Gastrocnemius medialis (tissue), 4 donors: ENCODE measurements at places on chromosomes 16 and 17. TPM values are rescaled to one million over a fixed set of nuclear protein-coding genes. Genes with fewer than 3 reads are reported as not detected.

The LRRC45 gene
- total RNA-seq: 5.0 TPM

The FGF11 gene
- 7.4 TPM for total RNA-seq

DNA sequence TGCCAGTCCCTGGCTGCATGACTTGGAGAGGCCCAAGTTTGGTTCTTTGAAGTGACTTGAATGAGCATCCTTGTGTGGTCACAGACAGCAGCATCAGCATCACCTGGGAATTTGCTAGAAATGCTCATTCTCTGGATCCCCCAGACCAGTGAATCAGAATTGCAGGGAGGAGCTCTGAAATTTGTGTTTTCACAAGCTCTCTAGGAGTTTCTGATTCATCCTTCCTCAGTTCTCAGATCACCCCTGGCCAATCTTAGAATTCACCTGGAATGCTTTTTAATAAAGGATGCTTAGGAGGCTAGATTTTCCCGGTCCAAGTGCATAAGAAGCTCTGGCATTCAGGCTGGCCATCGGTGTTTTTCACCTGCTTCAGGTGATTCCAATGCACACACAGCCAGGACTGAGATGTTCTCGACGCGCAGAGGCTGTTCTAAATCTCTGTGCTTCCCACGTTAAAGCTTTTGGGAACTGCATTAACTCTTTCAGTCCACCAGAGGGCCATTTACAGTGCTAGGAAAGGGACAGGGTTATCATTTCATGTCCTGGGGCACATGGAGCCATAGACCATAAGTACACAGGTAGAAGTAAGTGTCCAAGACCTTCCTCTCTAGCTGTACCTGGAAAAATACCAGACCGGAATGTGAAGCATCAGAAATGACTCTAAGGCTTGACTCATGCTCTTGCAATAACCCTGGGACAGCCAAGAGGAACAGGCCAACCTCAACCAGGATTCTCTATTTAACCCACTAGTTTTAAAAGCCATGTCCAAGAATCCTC, 85.7 kb upstream of the XYLT1 start:
- no peaks in the 10 kb centered on the region for H3K36me3 ChIP-seq
- DNase-seq: no peak
- H3K27me3 ChIP-seq: no peaks in the 10 kb centered on the region

DNA sequence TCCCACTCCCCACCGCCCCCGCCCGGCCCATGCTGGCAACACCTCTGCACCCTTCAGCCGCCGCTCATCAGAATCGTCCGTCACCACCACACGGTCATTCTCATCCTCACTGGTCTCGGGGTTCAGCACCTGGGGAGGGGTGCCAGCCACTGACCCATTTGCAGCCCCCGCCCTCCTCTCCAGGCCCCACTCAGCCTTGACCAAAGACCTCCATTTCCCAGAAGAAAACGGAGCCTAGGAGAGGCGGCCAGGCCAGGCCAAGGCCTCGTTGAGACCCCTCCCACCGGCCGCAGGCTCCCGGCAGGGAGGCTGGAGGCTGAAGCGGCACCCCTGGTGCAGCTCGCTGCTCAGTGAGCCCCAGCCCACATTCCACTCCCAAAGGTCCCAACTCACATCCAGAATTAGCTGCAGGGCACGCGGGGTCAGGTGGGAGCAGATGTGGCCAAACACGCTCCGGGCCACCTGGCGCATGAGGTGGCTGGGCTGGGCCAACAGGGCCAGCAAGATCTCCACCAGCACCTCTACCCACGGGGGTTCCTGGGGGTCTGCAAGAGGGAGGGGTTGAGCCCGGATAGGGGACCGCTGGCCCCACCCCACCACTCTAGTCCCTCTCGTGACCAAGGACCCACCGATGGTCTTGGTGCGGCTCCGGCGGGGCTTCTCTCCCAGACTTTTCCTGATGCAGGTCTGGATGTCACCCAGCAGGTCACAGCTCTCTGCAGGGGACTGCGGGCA, 9.8 kb downstream of the MYBBP1A start:
- DNase-seq: peak; percentile 45
- no peaks in the 10 kb centered on the region for H3K27me3 ChIP-seq
- peaks cover 18% of the 10 kb centered on the region for H3K4me1 ChIP-seq
- H3K4me3 ChIP-seq: no peak overlapping the region

- no peak overlapping the region for H3K4me3 ChIP-seq
- H3K27ac ChIP-seq: no peak overlapping the region
- no peak for DNase-seq
- H3K36me3 ChIP-seq: peaks cover 100% of the 10 kb centered on the region
- no peaks in the 10 kb centered on the region for H3K4me1 ChIP-seq
Observed at GRCh38 chr17:63798572-63799106, 24.7 kb downstream of the DDX42 start.

The LITAFD gene
- total RNA-seq: not detected

GRCh38 chr16:52052818-52053217, 494.1 kb downstream of the TOX3 start:
- no peaks in the 10 kb centered on the region for H3K36me3 ChIP-seq
- no peak overlapping the region for H3K27ac ChIP-seq
- H3K27me3 ChIP-seq: no peaks in the 10 kb centered on the region
- H3K4me1 ChIP-seq: no peaks in the 10 kb centered on the region
- no peak for DNase-seq
- no peak overlapping the region for H3K4me3 ChIP-seq

- H3K27ac ChIP-seq: no peak overlapping the region
- H3K36me3 ChIP-seq: no peaks in the 10 kb centered on the region
- no peaks in the 10 kb centered on the region for H3K27me3 ChIP-seq
- no peak overlapping the region for H3K4me3 ChIP-seq
- no peaks in the 10 kb centered on the region for H3K4me1 ChIP-seq
Observed at GRCh38 chr17:58811290-58811689, 55.6 kb downstream of the PPM1E start.

- no peaks in the 10 kb centered on the region for H3K36me3 ChIP-seq
- H3K4me3 ChIP-seq: no peak overlapping the region
- no peak overlapping the region for H3K27ac ChIP-seq
- no peaks in the 10 kb centered on the region for H3K27me3 ChIP-seq
- no peak for DNase-seq
- no peaks in the 10 kb centered on the region for H3K4me1 ChIP-seq
Observed at GRCh38 chr16:78045865-78046581, 23.7 kb downstream of the CLEC3A start.

The WNT9B gene
- total RNA-seq: not detected

The KRT222 gene
- not detected for total RNA-seq

The CES1 gene
- total RNA-seq: 3.3 TPM

DNA sequence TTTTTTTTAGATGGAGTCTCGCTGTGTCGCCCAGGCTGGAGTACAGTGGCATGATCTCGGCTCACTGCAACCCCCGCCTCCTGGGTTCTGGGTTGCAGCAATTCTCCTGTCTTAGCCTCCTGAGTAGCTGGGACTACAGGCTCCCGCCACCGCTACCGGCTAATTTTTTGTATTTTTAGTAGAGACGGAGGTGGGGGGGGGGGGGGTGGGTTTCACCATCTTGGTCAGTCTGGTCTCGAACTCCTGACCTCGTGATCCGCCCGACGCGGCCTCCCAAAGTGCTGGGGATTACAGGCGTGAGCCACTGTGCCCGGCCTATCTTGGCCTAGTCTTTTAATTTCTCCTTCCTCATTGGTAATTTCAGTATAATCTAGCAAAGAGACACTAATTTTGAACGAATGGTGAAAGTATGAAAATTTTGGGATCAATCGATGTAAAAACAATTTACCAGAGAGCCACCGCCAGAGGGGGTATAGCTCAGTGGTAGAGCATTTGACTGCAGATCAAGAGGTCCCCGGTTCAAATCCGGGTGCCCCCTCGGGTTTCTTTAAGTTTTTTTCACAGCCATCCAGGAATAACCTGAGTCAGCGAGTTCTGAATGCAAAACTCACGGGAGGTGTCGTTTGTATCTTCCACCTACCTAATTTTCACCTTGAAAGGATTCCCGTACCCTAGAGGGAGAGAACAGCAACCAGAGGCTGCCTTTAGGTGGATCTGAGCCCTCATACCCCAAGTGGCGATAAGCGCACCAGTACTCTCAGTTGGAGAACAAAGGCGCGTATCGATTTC, 2.5 kb upstream of the LASP1 start:
- H3K27ac ChIP-seq: peak overlapping the region; percentile 91
- no peaks in the 10 kb centered on the region for H3K36me3 ChIP-seq
- no peaks in the 10 kb centered on the region for H3K27me3 ChIP-seq
- H3K4me1 ChIP-seq: peaks cover 12% of the 10 kb centered on the region
- peak; percentile 46 for DNase-seq
- H3K4me3 ChIP-seq: no peak overlapping the region

- no peaks in the 10 kb centered on the region for H3K4me1 ChIP-seq
- H3K36me3 ChIP-seq: no peaks in the 10 kb centered on the region
- H3K4me3 ChIP-seq: no peak overlapping the region
- no peak for DNase-seq
- H3K27me3 ChIP-seq: no peaks in the 10 kb centered on the region
Observed at GRCh38 chr17:33580215-33580614, 287.1 kb upstream of the ASIC2 start.

DNA sequence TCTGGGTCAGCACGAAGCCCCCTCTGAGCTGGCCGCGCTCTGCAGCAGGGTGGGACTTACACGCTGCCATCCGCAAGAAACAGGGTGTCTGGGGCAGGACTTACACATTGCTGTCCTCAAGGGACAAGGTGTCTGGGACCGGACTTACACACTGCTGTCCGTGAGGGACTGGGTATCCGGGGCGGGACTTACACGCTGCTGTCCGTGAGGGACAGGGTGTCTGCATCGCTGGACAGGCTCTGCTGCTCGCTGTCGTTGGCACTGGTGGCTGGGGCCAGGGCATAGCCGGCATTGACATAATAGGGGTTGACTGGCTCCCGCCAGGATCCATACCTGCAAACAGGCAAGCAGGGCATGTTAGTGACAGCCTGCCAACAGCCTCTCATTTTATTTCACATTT, 31.4 kb downstream of the PDIA2 start:
- DNase-seq: no peak
- H3K4me3 ChIP-seq: no peak overlapping the region
- no peaks in the 10 kb centered on the region for H3K4me1 ChIP-seq
- H3K36me3 ChIP-seq: peaks cover 24% of the 10 kb centered on the region
- H3K27me3 ChIP-seq: no peaks in the 10 kb centered on the region
- H3K27ac ChIP-seq: no peak overlapping the region

DNA sequence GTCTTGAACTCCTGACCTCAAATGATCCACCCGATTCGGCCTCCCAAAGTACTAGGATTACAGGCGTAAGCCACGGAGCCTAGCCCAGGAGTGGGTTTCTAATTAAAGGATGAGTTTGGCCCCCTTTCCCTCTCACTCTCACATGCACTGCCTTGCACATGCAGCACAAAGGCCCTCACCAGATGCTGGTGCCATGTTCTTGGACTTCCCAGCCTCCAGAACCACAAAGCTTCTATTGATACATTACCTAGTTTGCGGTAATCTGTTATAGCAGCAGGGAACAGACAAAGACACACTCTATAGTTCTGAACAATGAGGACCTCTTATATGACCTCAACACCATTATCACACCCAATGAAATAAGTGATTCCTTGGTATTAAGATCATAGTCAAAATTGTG, 17.9 kb upstream of the ITGAD start:
- H3K36me3 ChIP-seq: no peaks in the 10 kb centered on the region
- no peaks in the 10 kb centered on the region for H3K27me3 ChIP-seq
- H3K4me3 ChIP-seq: no peak overlapping the region
- H3K27ac ChIP-seq: no peak overlapping the region
- H3K4me1 ChIP-seq: no peaks in the 10 kb centered on the region

The TAT gene
- not detected for total RNA-seq

The SLC13A5 gene
- not detected for total RNA-seq

- H3K4me3 ChIP-seq: no peak overlapping the region
- peaks cover 64% of the 10 kb centered on the region for H3K4me1 ChIP-seq
- peak; percentile 50 for DNase-seq
- no peaks in the 10 kb centered on the region for H3K27me3 ChIP-seq
- no peaks in the 10 kb centered on the region for H3K36me3 ChIP-seq
Observed at GRCh38 chr17:78343543-78344201, 16.2 kb downstream of the SOCS3 start.

- H3K27me3 ChIP-seq: no peaks in the 10 kb centered on the region
- no peak overlapping the region for H3K27ac ChIP-seq
- peaks cover 6% of the 10 kb centered on the region for H3K4me1 ChIP-seq
Observed at GRCh38 chr16:28039493-28039892, 24.0 kb downstream of the GSG1L start.
